ENCODE measurements at places on chromosomes 6 and 20. TPM values are rescaled to one million over a fixed set of nuclear protein-coding genes. Genes with fewer than 3 reads are reported as not detected.

The TSBP1 gene
- not detected for total RNA-seq

The DEFB132 gene
- not detected for total RNA-seq

The ASIP gene
- total RNA-seq = not detected

The HSPA1L gene
- 0.35 TPM for total RNA-seq

The RNASET2 gene
- 8.0 TPM for total RNA-seq

The PTPRA gene
- total RNA-seq = 29.3 TPM

The TOX2 gene
- total RNA-seq = 2.4 TPM

The TBXT gene
- total RNA-seq = not detected

The CTAGE9 gene
- not detected for total RNA-seq

The OVOL2 gene
- 2.0 TPM for total RNA-seq

The LPA gene
- not detected for total RNA-seq

The EMILIN3 gene
- total RNA-seq = not detected

The NT5E gene
- 112 TPM for total RNA-seq

The ANGPT4 gene
- not detected for total RNA-seq

The RAET1L gene
- 1.2 TPM for total RNA-seq

The IL17A gene
- total RNA-seq = not detected

The MEI4 gene
- total RNA-seq = not detected

The PRR18 gene
- total RNA-seq = not detected

The UBE2C gene
- 107 TPM for total RNA-seq

The BPIFB1 gene
- total RNA-seq = not detected

The RIPK1 gene
- 16.8 TPM for total RNA-seq

The GJA10 gene
- not detected for total RNA-seq

The IRAK1BP1 gene
- total RNA-seq = 4.6 TPM

The ETV7 gene
- total RNA-seq = 0.20 TPM

The RAB23 gene
- 8.4 TPM for total RNA-seq

The SOD2 gene
- total RNA-seq = 424 TPM

The HLA-DMA gene
- 2.9 TPM for total RNA-seq

The ZNF165 gene
- total RNA-seq = 10.8 TPM

The KCNG1 gene
- 24.8 TPM for total RNA-seq

The BCAS4 gene
- 7.9 TPM for total RNA-seq

The TP53RK gene
- total RNA-seq = 11.0 TPM
